ENCODE measurements at places on chromosomes 13 and 19. TPM values are rescaled to one million over a fixed set of nuclear protein-coding genes. Genes with fewer than 3 reads are reported as not detected.
A peak's percentile ranks its signal among the peaks of the same experiment; 100 is the strongest.

- DNase-seq: no peak
Observed at GRCh38 chr19:35879770-35880317, 11.5 kb downstream of the APLP1 start.

GRCh38 chr19:8616861-8617260, 6.3 kb upstream of the ADAMTS10 start:
- no peak for DNase-seq

DNA sequence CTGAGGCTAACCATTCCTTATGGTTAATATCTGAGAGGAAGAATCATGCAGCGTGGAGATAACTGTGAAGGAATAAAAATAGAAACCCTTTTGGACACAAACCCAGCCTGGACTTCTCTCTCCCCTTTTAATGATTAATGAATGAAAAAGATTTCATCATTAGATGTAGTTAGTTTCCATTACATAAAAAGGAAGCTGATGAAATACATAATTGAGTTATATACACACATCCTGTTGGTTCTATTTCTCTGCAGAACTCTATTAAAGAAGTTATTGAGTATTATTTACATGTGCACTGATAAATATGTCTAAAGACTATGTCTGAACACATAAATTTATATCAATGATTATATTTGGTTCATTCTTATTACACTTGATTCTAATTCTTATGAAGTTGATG, 465.3 kb downstream of the GPC5 start:
- no peak for DNase-seq

DNA sequence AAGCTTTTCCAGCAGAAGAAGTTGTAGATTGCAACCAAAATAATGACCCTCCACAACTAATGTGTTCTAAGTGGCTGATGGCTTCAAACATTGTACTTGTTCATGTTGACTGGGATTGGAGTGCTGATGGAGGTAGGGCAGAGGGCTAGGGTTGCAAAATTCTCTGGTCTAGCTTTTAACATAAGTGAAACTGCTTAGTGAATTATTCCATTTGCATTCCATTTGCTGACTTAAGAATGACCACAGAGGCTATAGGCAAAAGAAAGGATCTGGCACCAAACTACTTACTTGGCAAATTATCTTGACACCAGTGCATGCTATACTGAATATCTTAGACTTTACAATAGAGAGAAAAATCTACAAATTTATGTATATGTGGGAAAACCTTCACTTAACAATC, 287.0 kb downstream of the FGF9 start:
- DNase-seq: no peak

GRCh38 chr19:19366434-19367396, 38.8 kb upstream of the GATAD2A start:
- no peak for DNase-seq

DNA sequence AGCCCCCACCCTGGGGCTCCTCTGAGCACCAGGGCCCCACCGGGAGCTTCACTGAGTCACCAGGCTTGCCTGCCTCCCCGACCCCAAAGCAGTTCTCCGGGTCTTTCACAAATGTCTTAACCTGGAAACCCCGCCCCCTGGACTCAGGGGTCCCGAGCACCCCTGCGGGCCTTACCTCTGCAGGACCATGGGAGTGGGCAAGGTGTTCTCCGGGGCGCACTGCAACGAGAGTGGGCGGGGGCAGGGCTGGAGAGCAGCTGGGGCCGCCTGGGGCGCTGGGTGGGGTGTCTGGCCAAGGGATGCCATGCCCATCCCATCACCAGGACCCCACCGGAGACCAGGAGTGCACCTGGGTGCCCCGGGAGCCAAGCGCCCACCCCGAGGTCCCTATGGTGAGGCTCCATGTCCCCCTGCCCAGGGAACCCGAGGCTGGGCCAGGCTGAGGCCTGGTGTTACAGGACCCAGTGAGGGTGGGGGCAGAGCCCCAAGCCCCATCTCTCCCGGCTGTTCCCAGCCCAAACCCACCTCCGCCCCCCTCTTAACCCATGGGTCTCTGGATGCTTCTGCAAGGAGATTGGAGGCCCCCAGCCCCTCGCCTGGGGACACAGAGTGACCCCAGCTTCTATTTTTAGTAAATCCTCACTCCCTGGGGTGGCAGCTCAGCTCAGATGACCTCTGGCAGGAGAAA, 10.9 kb downstream of the MKNK2 start:
- no peak for DNase-seq

GRCh38 chr19:39078436-39079200, 5.5 kb upstream of the ACP7 start:
- no peak for DNase-seq

DNA sequence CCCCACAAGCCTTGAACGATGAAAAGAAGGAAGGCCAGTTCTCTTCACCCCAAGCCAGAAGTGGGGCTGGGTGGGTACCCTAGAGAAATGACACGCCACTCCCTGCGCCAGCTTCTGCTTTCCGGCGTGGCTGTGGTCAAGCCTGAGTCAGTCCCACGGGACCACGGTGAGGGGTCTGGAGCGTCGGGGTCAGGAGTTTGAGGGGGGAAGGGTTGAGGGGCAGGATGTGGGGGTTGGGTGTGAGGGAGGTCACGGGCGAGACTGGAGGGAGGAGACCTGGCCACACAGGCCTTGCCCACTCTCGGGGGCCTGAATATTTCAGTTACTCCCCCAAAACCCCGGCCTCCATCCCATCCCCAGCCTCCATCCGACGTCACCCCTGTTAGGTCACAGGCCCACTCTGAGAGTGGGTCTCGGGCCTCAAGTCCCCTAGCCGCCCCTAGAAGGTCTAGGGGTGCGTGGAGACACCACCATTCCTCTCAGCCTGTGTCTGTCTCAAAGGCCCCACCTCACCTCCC, 500 bp upstream of the IFI30 start:
- no peak for DNase-seq

- DNase-seq: peak; percentile 45
Observed at GRCh38 chr13:30257468-30258099, 49.8 kb downstream of the KATNAL1 start.

- no peak for DNase-seq
Observed at GRCh38 chr13:110627761-110628476, 12.6 kb downstream of the NAXD start.

- no peak for DNase-seq
Observed at GRCh38 chr19:1979017-1979416, 36.5 kb downstream of the BTBD2 start.

DNA sequence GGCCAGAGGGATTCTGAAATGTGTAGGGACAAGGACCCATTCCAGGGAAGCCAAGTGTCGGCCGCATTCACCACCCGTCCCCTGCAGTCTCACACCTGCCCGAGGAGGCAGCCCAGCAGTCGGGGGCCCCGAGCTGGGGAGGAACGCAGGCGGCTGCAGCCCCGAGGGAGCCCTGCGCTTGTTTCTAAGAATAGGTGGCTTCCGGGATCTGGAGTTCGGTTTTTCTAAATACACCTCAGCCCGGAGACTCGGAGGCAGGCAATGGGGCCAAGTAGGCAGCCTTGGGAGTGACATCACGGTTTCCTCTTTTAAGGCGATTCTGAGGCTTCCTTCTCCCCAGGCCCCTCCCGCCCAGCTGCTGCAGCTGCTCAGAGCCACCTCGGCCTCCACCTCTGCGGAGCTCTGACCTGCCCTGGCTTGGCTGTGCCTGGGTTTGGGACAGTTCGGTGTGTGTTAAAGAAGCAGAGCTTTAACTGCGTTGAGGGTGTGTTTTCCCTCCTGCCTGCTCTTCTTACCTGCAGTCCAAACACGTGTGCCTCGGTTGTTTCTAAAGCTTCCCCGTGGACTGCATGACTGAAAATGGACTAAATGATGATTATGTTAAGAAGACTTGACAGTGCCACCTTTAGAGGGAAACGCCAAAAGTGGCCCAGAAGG, 80.5 kb downstream of the COL4A2 start:
- no peak for DNase-seq

GRCh38 chr19:45494261-45494916, 2.5 kb downstream of the RTN2 start:
- DNase-seq: no peak

GRCh38 chr13:41162151-41162550, 29.5 kb upstream of the KBTBD6 start:
- no peak for DNase-seq

- no peak for DNase-seq
Observed at GRCh38 chr13:44103429-44104196, 223.9 kb downstream of the LACC1 start.

DNA sequence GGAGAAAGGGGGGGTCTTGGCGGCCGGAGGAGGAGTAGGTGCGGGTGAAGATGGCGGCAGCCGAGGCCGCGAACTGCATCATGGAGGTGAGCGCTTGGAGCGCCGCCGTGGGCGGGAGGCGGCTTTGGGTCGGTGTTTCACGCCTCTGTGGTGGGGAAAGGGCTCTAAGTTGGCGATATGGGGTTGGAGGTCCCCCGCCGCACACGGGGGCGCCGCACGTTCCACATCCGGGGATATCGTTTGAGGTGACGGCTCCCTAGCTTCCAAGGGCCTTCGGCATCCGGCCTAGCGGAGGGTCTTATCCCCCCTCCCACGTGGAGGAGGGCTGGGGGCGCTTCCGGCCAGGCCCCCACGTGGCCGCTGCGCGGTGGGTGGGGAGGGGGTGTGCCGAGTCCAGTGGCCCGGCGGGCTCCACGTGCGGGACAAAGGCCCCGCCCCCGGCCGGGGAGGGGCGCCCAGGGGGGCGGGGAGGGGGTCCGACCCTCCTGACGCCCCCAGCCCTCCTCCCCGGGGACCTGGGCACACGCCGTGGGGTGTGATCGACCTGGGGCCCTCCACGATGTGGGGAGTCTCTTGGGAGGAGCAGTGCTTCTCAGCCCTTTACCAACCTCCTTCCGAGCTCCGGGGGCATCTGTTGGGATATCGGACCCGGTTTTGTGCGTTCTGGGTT, at the start of gene PRMT1:
Gene PRMT1, plus strand, starts transcription at position 41 of the 670 bp plus-strand sequence. Its CDS starts 10 bp downstream, at position 51.
- no peak for DNase-seq

GRCh38 chr19:19021115-19021514, 12.2 kb downstream of the SUGP2 start:
- no peak for DNase-seq

- DNase-seq: no peak
Observed at GRCh38 chr19:40424637-40425449, 949 bp downstream of the SERTAD1 start.

GRCh38 chr13:105587786-105588185, 947.7 kb downstream of the EFNB2 start:
- no peak for DNase-seq

The ARL11 gene
- total RNA-seq: 0.44 TPM

The ZNF724 gene
- 9.4 TPM for total RNA-seq

The FBXO46 gene
- 11.0 TPM for total RNA-seq

The IGFL1 gene
- total RNA-seq: not detected

The NKG7 gene
- total RNA-seq: 0.44 TPM

The GARIN5A gene
- 5.8 TPM for total RNA-seq

The ZNF723 gene
- total RNA-seq: not detected

The KLK4 gene
- total RNA-seq: not detected

The FPR1 gene
- 5.2 TPM for total RNA-seq

The GZMM gene
- total RNA-seq: 0.33 TPM

The TJP3 gene
- 5.0 TPM for total RNA-seq

The NAPA gene
- total RNA-seq: 69.6 TPM
